Stimulated activated CD4-positive, alpha-beta T cell treated with anti-CD3 and anti-CD28 coated beads, TNF-alpha, amount 100 ng/mL, for 24 hours (primary cell): ENCODE measurements at places on chromosomes 1 and 21.

GRCh38 chr1:233359431-233359830 is 31.9 kb downstream of the MAP3K21 start:
- DNase-seq, result no peak

GRCh38 chr21:44366586-44367211 is 13.3 kb downstream of the TRPM2 start:
- DNase-seq, result no peak

DNA sequence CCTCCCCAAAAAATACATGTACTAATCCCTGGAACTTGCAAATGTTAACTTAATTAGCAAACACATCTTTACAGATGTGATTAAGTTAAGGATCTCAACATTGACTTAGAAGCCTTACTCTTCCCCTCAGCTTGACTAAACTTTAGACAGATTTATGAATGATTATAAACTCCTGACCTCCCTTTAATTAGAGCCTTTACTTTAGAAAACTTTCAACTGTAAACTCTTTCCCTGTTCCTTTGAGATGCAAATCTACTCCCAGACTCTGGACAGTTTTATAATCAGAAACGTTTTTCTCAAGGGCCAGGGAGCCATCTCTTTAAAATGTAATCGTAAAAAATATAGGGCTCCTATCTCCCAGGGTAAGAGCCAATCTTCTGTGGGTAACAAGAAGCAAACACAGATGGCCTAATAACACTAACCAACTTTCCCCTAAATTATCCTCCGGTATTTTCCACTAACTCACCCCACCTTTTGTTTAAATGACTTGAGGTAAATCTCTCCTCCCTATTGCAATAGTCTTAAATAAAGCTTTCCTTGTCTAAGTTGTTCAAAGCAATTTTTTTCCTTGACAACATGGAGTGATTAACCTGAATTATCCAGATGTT is 284.1 kb downstream of the BRINP3 start:
- DNase-seq, result no peak

DNA sequence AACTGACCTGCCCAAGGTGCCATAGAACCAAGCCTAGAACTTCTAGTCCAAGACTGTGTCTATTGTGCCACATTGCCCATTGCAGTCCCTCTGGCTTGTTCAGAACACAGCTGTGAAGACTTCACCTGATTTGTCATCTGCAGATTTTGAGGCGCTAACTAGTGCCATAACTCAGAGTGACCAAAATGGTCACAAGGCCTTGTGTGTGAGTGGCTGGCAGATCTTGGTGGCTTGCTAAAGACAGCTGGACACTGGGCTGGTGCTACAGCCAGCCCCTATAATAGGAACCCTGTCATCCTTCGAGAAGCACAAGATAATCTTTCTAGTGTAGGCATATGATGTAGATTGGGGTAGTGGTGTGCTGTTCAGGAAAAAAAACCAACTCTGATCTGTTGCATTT is 63.7 kb upstream of the IFNLR1 start:
- DNase-seq, result no peak

- DNase-seq, result no peak
Measured at GRCh38 chr1:245888809-245889208, 618.3 kb downstream of the SMYD3 start.

- no peak for DNase-seq
Measured at GRCh38 chr1:67732750-67733151, 47.8 kb downstream of the GADD45A start.

DNA sequence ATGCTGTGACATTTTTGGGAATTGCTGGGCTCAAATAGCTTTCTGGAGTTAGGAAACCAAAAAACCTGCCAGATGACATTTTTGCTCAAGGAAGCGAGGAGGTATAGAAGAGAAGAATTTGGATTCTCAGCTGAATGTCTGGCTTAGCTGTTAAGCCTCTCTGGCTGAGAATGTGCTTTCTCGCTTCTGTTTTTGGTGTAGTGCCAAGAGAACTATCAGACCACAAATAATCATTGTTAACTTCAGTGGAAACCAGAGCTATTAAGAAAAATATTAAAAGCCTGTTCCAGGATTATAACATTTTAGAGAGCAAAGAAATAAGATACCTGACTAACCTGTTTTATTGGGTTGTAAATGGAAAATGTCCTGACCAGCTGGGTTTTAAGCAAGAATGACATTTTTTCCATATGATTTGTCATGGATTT is 39.5 kb upstream of the DIPK1A start:
- no peak for DNase-seq

- DNase-seq, result no peak
Measured at GRCh38 chr1:2629627-2630497, 3.0 kb downstream of the MMEL1 start.

GRCh38 chr1:234722904-234723720 is 113.1 kb upstream of the IRF2BP2 start:
- peak; percentile 58 for DNase-seq

- no peak for DNase-seq
Measured at GRCh38 chr1:161342821-161343220, 24.9 kb downstream of the CFAP126 start.

GRCh38 chr21:38775733-38776132 is 30.0 kb upstream of the ETS2 start:
- DNase-seq, result no peak

- DNase-seq, result no peak
Measured at GRCh38 chr1:27233667-27234048, 774 bp upstream of the WDTC1 start.

- DNase-seq, result no peak
Measured at GRCh38 chr1:87091425-87091824, 177.0 kb downstream of the HS2ST1 start.

- DNase-seq, result no peak
Measured at GRCh38 chr1:26814893-26815292, 11.6 kb upstream of the ZDHHC18 start.

GRCh38 chr1:172909606-172910326 is 141.0 kb downstream of the TNFSF18 start:
- no peak for DNase-seq

DNA sequence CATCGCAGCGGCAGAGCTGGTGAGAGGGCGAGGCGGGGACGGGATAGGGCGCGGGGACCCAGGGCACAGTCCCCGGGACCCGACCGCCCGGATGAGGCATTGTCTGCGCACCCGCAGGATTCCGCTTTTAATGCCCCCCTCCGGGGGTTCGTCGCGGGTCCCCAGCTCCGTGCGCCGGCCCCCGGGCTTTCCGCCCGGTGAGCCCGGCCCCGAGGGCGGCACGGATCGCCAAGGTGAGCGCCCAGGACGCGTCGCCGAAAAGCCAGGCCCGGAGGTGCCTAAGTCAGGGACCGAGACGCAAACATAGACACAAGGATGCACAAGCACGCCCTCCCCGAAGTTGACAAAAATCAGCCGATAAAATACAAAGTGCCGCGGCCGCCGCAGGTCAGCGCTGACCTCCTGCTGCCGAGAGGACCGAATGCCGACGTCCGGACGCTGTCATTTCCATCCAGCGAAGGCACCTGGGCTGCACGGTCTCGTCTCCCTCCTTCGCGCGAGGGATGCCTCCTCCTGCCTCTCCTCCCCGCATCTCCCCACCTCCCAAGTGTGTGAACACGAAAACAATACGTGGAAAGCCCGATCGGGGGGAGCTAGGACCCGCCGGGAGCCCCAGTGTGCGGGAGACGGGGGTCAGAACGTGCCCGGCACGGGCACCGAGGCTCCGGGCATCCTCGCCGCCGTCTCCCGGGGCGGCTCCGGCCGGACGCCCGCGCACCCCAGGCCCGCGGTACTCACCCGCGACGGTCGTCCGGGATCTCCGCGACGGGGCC is 101.1 kb upstream of the SOD1 start:
- no peak for DNase-seq

DNA sequence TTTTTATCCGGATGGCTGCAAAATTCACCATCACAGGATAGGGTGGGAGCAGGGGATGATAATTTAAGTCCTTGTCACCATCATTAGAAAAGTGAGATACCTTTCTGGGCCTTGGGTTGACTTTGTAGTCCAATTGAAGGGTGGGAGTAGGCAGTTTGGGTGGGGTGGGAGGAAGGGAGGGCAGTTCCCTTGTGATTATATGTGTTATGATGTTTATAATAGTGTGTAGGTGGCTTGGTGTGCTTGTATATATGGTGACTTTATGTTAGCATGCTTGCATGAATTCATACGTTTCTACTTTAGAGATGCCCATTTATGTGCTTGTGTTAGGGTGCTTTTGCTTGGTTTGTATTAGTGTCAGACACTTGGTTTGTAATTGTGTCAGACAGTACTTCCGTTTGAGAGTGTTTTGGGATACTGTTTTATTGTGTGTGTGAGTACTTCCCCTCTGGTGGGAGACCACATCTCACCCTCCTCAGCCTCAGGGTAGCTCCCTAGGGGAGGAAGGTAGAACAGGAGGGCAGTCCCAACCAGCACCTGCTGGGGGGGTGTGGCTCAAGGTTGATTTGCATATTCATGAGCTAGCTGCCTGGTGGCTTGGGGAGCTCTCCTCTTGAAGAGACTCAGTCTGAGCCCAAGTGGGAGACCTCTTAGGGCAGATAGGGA is 6.3 kb upstream of the POU3F1 start:
- no peak for DNase-seq

GRCh38 chr1:12220890-12221289 is 8.9 kb upstream of the VPS13D start:
- no peak for DNase-seq

DNA sequence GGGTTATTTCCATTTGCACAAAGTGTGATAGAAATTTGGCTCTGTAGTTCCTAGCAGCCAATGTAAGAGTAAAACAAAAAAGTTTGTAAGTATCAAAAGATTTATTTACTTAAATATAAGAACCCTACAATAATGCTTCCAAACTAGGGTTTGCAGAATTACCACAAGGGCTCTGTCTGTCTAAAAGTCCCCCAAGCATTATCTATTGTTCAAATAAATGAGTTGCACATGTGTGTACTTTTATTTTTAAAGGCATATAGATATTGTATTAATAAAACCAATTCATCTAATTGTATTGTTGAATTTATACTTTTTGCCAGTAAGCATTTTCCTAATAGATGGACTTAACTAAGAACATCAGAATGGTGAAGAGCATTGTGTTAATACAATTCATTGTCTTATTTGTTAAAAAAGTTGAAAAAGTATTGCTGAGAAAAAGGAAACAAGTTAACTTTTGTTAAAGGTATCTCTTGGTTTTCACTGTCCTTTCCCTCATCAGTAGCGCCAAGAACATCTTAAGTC is 863 bp upstream of the PTPRC start:
- DNase-seq, result no peak

- DNase-seq, result no peak
Measured at GRCh38 chr1:1597275-1597930, 2.5 kb downstream of the FNDC10 start.

DNA sequence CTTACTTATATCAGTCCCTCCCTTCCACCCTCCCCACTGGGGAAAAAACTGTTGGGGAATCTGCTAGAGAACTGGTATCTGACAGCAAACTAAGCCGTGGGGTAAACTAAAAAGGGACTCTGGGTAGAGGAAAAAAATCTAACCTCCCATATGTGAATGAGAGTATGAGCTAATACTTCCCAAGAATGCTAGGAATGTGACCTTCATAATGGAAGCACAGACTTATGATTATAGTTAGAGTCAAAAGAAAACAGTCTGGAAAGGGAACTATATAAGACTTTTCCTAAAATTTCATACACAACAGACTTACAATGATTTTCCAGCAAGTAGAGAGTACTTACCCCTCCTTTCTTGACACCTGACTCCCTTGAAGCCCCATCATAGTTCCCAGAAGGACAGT is 23.0 kb upstream of the RBBP5 start:
- DNase-seq, result no peak

DNA sequence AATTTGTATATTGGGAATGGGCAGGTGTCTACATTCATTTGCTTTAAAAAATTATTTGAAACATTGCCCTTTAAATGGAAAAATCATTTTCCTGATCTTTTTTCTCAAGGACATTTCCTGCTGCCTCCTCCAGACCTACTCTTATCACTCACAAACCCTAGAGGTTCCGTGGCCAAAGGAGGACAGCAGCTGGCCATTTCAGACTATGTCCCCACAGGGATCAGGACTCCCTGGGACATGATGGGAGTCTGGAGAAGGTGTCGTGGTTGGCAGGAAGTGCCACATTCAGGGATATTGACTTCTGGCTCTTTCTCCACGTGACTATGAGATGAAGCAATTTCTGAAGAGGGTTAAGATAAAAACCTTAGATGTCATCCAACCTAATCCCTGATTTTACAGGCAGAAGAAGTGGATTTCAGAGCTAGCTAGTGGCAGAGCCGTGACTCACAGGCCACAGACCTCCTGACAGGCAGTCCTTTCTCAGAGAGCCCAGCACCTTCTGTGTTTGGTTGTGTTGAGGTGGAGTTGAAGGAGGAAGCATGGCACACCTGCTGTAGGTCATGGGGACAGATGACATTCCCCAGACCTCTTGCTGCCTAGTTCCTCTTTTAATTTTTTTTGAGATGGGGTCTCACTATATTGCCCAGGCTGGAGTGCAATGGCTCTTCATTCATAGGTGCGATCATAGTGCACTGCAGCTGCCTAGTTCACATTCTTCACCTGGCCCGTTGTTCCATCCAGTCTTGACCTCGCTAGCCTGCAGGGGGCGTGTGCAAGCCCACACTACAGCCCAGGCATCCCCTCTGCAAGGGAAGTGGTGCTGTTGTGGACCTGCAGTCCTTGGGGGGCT is 25.5 kb upstream of the IL10 start:
- no peak for DNase-seq

- no peak for DNase-seq
Measured at GRCh38 chr1:166876540-166876838, 425 bp upstream of the TADA1 start.

- no peak for DNase-seq
Measured at GRCh38 chr1:150967936-150968335, 6.7 kb downstream of the CERS2 start.

- DNase-seq, result no peak
Measured at GRCh38 chr1:32521165-32521564, 18.1 kb upstream of the ZBTB8A start.

DNA sequence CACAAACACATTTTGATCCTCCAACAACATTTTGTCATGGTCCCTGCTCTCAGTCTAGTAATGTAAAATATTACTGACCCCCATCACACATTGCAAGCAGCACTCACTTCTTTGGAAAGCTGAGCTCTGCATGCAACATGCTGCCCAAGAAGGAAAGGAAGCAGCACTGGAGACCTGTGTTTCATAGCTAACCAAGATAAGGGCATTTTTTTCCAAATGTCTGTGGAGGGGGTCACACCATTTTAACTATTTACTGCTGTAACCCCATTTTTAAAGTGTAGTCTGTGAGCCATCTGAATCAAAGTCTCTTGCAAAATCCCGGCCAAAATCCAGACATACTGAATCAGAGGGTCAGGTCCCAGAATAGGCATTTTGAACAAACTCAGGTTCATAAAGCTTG is 4.5 kb upstream of the RASSF5 start:
- no peak for DNase-seq

DNA sequence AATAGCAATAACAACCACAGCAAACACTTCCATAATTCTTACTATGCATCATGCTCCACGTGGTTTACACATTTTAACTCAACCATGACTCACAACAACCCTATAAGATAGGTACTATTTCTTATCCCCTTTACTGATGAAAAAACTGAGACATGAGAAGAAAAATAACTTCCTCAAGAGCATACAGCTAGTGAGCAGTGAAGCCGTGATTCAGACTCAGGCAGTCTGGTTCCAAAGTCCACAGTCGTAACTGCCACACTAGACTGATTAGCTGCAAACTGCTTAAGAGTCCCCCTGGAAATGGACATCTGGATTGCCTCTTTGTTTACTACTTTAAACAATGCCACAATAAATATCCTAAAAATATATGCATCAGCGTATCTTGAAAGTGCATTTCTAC is 55.7 kb downstream of the PLD5 start:
- no peak for DNase-seq

GRCh38 chr1:214983126-214983869 is 99.2 kb upstream of the KCNK2 start:
- DNase-seq, result no peak
